ENCODE measurements at places on chromosomes 6 and 20.

DNA sequence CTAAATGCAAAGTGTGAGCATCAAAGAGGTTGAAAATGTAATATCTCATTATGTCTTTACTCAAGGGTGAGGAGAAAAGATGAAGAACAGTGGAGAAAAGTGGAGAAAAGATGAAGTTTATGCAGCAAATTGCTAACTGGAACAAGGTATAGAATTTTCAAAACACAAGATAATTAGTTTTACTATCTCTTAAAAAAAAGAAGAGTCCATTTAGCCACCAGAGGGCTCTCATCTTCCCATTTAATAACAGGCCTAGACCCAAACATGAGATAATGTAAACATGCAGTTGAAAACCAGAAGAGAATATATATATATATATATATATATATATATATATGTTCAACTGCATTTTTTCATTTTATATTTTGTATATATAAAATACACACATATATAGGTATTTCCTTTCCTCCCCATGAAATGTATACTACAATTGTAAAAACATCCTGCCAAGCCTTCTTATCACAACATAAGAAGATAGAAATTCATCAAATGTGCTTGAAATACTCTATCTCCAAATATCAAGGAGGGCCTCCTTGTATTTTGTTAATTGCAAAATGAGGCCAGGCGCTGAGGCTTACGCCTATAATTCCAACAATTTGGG, 78.4 kb downstream of the ADTRP start:
- no peak for DNase-seq

- no peak for DNase-seq
These were observed 528 bp downstream of the NHSL1 start for GRCh38 chr6:138498629-138499302.

GRCh38 chr20:16308754-16309153, 264.5 kb downstream of the KIF16B start:
- DNase-seq = no peak

- peak; percentile 41 for DNase-seq
These were observed 691 bp downstream of the ASF1A start for GRCh38 chr6:118894425-118895260.

GRCh38 chr6:168318579-168319278, 848 bp downstream of the DACT2 start:
- DNase-seq = no peak

GRCh38 chr6:107540465-107540857, 50.5 kb downstream of the SOBP start:
- no peak for DNase-seq

DNA sequence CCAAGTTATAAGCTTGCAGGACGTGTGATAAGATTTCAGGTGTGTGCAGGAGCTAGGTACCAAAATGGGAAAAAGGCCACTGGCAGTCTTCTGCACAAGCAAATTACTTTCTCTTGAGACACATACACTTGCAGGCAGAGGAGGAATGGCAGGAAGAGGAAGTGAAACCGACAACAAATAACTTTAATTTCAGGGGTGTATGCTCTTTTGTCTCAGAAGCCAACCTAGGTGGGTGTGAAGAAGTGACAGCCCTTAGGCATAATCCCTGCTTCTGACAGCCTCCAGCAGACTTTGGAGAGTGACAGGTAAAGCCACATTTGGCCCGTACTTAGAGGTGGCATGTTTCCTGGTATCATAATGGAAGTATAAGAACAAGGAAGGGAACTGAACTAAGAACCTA, 118.8 kb upstream of the TRAF3IP2 start:
- DNase-seq = no peak

GRCh38 chr20:38920851-38921250, 5.4 kb upstream of the FAM83D start:
- DNase-seq = no peak

- DNase-seq = no peak
These were observed 35.1 kb upstream of the RFPL4B start for GRCh38 chr6:112311950-112312547.

DNA sequence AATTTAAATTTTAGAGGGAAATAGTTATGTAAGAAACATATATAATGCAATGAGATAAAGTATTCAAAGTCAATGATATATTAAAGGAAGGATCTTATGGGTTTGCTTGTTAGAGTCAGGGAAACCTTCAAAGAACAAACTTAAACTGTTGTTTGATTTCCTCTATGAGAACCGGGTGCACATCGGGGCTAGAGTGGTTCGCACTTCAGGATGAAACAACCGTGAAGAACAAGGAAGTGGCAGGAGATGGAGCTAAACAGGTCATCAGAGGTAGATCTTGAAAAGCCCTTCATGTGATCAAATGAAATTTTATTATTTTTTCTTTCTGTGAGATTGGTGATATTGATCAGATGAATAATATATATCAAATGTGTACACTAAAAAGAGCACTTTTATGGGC, 951.9 kb upstream of the FLRT3 start:
- DNase-seq = no peak

DNA sequence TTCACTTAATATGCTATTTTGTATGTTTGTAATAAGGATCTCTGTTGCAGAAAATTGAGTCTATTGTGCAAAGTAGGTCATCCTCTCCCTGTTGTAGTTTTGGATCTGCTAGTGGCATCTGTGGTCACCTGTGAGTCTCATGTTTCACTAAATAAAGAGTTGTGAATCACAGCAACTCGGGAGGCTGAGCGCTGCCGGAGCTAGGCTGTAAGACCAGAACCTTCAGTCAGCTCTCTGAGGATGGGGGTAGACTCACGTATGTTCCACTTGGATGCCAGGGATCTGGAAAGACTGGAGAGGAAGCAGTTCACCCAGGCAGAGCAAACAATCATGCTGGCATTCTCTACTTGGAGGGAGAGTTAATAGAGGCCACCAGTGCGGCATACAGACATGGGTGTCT, 187.3 kb upstream of the FOXA2 start:
- DNase-seq = no peak

GRCh38 chr20:44075191-44075949, 111.6 kb downstream of the JPH2 start:
- DNase-seq = no peak

- DNase-seq = no peak
These were observed 2.1 kb downstream of the ZNF341 start for GRCh38 chr20:33733654-33734576.

GRCh38 chr6:50602292-50602691, 111.0 kb upstream of the TFAP2D start:
- DNase-seq = no peak

Data from stimulated activated CD4-positive, alpha-beta T cell treated with anti-CD3 and anti-CD28 coated beads, Interleukin-15, amount 100 ng/mL, for 1 hour (primary cell).